Right lung (tissue), 10 donors: ENCODE measurements at places on chromosomes 7 and 10.

DNA sequence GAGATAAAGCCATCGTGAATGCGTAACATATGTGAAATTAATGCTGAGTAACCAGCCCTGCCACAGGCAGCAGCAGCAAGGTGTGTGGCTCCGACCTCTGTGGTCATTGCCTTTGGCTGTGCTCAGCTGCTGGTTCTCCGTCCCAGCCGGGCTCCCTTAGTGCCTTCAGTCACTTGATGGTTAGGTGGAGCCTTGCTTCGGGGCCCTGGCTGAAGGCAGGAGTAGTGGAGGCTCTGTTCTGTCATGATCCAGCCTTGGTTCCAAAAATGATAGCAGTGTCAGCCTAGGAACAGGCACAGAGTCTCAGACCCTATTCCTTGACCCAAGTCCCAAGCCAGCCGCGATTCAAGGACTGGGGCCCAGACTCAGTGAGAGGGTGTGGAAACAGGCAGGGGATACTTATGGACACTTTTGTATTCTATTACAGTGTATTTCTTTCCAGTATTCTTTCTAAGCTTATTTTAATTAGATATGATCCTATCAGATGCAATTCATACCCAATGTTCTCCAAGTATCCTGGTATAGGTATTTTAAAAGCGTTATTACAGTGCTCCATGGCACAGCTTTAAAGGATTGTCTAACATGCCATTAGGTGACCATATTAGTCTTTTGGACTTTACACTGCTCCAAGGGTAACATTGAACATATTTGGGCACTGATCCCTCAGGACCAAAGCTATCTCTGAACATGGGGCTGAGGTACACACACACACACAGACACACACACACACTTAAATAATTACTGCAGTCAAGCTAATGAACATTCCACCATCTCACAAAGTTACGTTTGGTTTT lies 9.0 kb downstream of the SCART1 start:
- no peak for DNase-seq

DNA sequence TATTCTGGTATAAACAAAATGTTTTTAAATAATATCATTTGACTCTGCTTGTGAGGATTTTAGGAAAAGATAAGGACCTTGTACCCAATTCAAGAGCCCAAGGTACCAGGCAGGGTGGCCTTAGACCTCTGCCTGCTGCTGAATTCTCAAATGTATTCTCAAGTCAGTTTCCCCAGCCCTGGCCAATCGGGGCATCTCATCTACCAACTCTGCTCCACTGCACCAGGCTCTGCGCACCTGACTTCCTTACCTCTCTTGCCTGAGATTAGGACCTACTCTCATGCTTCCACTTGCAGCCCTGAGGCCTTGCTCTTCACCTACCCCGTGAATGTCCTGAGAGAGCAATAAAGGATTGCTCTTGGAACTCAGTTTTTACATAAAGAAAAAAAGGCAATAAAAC lies 69.6 kb upstream of the EZH2 start:
- no peak for DNase-seq

DNA sequence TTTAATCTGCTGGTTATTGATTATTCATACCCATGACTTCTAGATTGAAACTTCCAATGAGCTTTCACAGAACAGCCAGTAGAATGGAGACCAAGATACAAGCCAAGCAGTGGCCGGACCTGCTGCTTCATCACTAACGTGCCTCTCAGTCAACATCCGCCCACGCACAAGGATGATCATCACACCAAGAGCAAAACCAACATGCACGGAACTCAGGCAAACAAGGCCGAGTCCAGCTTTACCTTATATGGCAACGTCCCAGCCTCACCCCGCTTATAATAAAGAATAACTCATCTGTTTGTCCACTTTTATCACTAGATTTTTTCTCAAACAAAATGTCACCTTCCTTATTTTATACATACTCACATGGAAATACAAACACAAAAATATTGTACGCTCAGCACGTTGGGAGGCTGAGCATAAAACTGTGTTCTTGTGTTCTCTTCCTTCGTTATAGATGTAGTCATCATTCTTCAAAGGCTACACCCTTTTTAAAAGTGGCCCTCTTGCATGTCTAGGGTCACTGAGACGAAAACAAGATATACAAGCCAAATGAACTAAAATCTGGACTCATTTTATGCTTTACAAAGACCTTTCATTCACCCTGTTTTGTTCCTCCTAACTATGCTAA lies 122.7 kb downstream of the SFMBT2 start:
- DNase-seq, result no peak

DNA sequence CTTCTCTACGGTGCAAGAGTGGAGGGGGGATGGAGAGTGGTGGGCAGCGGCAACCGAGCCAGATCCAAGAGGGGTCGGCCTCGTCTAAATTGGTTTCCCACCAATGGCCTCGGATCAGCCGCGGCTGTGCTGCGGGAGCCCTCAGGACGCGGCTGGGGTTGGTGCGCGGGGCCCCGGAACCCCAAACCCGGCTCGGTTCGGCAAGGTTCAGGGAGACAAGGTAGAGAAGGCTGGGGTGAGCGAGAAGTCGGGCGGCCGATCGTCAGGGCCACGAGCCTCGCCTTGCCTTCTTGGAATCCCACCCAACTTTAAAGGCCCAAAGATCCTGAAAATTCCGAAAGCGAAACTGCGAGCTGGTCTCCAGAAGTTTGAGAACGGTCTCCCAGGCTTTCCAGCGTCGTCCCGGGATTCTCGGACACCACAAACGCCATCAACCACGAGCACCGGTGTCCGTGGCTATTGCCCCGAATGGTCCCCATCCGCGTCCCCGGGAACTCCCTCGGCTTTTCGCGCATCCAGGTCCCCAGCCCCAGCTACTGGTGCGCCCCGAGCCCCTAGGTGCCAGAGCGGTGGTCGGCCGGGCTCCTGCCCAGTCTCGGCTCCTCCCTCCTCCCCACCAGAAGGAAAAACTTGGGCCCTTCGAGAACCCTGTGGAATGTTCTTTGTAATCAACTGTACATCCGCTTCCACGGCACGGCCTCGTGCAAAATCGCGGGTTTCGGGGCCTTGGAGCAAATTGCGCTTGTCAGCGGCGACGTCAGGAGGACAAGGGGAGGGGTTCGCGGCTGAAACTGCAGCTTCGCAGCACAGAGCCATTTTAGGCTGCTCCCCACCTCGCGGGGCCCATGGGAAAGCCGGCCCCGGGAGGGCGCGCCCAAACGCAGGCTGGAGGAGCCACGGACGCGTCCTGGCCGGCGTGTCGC lies 3.2 kb downstream of the SFMBT2 start:
- peak; percentile 73 for DNase-seq

DNA sequence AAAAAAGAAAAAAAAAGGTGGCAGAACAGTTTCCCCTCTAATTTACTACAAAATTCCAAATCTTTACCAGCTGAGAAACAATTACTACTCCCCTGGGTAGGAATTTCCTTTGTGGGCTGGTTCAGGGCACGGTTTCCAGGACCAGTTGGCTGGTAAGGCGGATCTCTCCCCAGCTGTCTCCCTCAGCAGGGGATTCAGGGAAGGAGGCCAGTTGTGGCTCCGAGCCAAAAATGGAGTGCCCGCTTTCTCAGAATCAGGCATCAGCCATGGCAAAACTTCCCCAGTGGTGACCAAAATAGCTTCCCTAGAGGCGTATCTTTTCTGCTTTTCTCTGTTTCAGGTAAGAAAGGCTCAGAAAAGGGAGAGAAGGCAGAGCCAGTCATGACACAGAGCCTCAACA lies 91.2 kb downstream of the ZNF22 start:
- DNase-seq, result no peak

GRCh38 chr7:27344471-27344870 lies 101.9 kb downstream of the EVX1 start:
- DNase-seq, result no peak

- DNase-seq, result no peak
These were observed 332.0 kb upstream of the LRGUK start for GRCh38 chr7:133795068-133795665.

GRCh38 chr7:151201751-151202150 lies 8.5 kb downstream of the H2BK1 start:
- DNase-seq, result no peak

DNA sequence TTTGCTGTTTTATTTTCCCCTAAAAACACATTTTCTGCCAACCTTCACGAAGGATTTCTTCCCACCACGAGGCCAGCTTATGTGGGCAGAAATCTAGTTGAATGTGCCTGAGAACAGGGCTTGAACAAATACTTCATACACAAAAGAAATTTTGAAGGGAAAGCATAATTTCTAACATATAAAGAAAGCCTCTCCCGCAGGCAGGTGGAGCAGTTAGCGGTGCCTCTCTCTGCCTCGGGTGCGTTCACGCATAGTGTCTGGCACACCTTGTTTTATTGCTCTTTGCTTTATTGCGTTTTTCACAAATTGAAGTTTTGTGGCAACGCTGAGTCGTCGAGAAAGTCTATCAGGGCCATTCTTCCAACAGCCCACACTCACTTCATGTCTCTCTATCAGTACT lies 7.0 kb upstream of the CSGALNACT2 start:
- DNase-seq, result no peak

DNA sequence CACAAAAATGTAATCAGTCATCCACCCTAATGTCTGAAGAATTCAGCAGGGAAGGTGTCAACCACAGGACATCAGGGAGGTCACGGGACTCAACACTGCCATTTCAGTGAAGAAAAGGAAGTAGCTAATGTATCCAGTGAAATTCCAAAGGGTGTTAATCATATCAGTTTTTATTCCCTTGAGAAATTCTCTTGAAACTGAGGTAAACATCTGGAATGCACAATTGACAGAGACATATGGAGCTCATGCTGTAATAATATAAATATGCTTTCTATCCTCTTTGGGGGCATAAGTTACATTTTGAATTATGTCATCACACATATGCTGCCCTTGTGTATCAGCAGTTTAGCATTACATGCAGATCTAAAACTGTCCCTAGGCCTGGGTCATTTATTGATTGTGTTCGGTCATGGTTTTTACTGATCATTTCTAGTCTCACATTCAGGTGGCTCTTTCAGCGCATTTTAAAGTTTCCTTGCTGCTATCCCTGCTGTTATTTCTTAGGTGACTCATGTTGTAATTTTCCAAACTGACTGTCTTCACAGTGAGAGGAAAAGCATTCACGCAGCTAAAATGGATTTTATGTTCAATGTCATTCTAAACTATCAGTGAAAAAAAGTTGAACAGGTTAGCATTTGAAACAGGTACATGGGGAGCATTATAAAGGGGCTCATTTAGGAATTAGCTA lies 273.9 kb downstream of the TSPAN12 start:
- DNase-seq, result no peak

GRCh38 chr7:49297958-49298357 lies 373.6 kb downstream of the CDC14C start:
- no peak for DNase-seq

DNA sequence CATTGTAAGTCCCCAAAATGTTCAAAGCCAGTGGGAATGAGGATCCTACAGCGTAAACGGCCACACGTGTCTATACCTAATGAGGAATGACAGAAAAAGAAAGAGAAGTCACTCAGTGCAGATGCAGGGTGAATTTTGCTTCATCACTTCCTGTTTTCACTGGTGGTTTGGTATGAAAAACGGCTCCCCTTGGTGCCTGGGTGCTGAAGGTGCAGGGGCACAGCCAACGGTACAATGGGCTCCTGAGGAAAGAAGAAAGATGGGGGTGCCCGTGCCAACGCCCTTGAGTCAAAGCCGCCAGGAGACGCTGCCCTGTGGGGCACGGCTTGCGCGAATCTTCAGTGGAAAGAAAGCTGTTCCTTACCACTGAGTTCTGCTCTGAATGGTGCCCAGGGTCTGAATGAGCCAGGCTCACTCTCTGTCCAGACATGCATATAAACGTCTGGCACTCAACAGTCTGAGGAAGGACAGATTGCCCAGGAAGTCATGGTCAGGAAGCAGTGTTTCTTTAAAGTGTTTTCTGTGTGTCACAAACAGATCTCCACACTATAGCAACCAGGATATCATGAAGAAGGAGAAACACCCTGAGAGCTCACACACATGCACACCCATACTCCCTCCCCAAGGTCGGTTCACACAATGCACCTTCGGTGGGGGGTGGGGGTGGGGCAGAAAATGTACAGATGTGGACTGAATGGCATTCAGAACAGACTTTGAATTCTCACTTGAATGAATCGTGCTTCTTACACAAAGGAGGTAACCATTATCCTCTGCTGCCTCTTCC lies 105.8 kb downstream of the ELMO1 start:
- no peak for DNase-seq

DNA sequence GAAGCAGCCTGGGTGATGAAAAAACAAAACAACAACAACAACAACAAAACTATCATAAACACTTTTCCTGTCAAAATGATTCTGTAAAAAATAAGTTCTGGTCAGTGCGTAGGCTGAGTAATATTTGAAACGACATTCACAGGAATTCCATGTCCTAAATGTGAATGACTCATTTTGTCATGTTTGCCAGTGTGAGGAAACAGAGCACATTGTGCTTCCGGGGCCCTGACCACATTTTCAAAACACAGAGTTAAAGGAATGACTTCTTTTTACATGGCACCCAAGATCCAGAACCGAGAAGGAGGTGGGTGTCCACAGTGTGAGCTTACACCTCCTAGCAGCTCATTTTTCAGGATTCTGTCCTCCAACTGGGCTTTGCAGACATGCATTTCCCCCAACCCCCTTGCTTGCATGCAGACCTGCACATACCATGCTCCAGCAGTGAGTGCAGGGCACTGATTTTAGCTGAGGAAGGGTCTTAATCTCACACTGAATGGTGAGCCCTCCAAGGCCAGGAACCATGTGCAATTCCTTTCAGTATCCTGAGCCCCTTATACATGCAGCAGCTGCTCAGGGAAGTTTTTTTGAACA lies 3.0 kb downstream of the CLRN3 start:
- no peak for DNase-seq

- no peak for DNase-seq
These were observed 45.9 kb upstream of the TNRC18 start for GRCh38 chr7:5469375-5470166.

- no peak for DNase-seq
These were observed 107.2 kb downstream of the CUBN start for GRCh38 chr10:17022466-17022825.

- no peak for DNase-seq
These were observed 24.1 kb downstream of the GPAM start for GRCh38 chr10:112159469-112159868.

- no peak for DNase-seq
These were observed 6.0 kb downstream of the PPIA start for GRCh38 chr7:44802418-44803025.

DNA sequence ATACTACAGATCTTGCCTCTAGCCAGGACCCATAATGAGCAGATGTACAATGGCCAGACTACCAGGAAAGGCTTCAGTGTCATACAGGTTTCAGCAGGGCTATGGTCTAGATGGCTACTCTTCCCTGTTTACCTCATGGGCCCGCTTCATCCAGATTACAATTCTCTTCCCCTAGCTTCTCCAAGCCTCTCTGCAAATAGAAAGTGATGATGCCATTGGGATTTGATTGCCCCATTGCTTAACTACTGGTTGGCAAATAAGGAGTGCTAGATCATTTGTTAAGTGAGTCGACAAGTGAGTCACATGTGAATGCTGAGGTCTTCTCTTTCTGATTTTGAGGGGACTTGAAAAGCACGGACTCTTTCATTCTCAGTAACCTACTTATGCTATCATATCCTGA lies 361.5 kb upstream of the LRRTM3 start:
- DNase-seq, result no peak
